ENCODE measurements at places on chromosomes 11 and 22. TPM values are rescaled to one million over a fixed set of nuclear protein-coding genes. Genes with fewer than 3 reads are reported as not detected.

Gene KDM4E
- total RNA-seq = not detected

GRCh38 chr11:112584672-112585071 is 324.0 kb upstream of the PLET1 start:
- peak; percentile 40 for DNase-seq

GRCh38 chr11:121356357-121356756 is 63.8 kb downstream of the SC5D start:
- DNase-seq = no peak

DNA sequence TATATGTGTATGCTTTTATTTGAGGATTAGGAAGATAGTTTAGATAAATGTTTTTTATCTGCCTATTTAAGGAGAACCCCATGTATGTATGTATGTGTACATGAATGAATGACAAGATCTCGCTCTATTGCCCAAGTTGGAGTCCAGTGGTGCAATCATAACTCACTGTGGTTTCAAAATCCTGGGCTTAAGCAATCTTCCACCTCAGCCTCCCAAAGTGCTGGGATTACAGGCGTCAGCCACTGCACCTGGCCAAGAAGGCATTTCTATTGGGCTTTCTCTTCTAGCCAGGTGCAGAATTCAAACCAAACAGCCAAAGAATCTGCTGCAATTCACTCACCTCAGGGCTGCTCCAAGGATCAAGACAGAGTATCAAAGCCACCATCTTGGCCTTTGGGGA is 25.5 kb upstream of the DGKZ start:
- no peak for DNase-seq

Gene MB
- total RNA-seq = 0.35 TPM

Gene TMEM191B
- 0.66 TPM for total RNA-seq

DNA sequence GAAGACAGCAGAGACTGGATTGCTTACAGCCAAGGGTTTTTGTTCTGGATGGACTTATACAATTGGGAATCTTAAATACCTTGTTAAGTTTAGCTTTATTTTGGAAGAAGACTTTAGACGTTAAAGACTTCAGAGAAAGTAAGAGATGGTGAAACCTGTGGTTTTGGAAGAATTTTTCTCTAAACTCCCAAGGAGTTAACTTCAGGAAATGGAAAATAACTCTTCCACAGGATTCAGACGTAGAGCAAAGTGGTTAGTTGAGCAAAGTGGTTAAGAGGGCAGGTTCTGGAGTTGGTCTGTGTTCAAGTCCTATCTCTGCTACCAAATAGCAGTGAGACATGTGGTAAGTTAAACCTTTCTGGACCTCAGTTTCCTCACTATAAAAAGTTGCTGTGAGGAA is 12.8 kb downstream of the PITPNB start:
- DNase-seq = no peak

Gene PARVG
- total RNA-seq = not detected

DNA sequence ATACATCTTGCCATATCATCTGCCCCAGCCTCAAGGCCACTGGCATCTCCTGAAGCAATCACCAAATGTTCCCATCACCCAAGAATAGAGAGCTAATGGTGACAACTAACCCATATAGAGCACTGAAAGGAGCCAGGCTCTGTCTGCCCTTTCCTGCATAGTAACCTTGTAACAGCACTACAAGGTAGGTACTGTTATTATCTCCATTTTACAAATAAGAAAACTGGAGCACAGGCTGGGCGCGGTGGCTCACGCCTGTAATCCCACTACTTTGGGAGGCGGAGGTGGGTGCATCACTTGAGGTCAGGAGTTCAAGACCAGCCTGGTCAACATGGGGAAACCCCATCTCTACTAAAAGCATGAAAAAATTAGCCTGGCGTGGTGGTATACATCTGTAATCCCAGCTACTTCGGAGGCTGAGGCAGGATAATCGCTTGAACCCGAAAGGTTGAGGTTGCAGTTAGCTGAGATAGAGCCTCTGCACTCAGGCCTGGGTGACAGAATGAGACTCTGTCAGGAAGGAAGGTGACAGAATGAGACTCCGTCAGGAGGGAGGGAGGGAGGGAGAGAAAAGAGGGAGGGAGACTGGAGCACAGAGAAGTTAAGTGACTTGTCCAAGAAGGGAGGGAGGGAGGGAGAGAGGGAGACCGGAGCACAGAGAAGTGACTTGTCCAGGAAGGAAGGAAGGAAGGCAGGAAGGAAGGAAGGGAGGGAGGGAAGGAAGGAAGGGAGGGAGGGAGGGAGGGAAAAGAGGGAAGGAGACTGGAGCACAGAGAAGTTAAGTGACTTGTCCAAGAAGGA is 2.2 kb downstream of the SLC35F2 start:
- no peak for DNase-seq

Gene OR2AT4
- not detected for total RNA-seq

- peak; percentile 85 for DNase-seq
These were observed 1.1 kb upstream of the ATG16L2 start for GRCh38 chr11:72812967-72813739.

- no peak for DNase-seq
These were observed 49.0 kb downstream of the DNHD1 start for GRCh38 chr11:6545917-6546605.

Gene KRTAP5-9
- total RNA-seq = not detected

- DNase-seq = no peak
These were observed 25.4 kb downstream of the TAF1D start for GRCh38 chr11:93715797-93716396.

Gene MRGPRD
- total RNA-seq = not detected

Gene SLC36A4
- total RNA-seq = 9.7 TPM

DNA sequence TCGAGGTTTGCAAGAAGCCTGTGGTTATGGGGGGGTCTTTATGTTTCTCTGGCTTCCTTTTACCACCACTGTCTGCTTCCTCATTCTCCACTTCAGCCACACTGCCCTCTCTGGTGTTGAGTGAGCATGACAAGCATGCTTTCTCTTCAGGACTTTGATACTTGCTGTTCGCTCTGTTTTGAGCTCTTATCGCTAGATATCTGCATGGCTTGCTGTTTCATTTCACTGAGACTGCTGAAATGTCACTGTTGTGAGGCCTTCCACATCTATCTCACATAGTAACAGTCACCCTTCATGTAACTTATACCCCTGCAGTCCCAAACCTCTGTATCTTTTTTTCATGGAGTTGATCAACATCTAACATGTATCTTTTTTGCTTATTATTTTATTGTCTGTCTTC is 59.8 kb downstream of the TMEM135 start:
- DNase-seq = peak; percentile 68

Gene LTO1
- total RNA-seq = 13.9 TPM

- DNase-seq = no peak
These were observed 25.9 kb downstream of the IGLL1 start for GRCh38 chr22:23553924-23554870.

DNA sequence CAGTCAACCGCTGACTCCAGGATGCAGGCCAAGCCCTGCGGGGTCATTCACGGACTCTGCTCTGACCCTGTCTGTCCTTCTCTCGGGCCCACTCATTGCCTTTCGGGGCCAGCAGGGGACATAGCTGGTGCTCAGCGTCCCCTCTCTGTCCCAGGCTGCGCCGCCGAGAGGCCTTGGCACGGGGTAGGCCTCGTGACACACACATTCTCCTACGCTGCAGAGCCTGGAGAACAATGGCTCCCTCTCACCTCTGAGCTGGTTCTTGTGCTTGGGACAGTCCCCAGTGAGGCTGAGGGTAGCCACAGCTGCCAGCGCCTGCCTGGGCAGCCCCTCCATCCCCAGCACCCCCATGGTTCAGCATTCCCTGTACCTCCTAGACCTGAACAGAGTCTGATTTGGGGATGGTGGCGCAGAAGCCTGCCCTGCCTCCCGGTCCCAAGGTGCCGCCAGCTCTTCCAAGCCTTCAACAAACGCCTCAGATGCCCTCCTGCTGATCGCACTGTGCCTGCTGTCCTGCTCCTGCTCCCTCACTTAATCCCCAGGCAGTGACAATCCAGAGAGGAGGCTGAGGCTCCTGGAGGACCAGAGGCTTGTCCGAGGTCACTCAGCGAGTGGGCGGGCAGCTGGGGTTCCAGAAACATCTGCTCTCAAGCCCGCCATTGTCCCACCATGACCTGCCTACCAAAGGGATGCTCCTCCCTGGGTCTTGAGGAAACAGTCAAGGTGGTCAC is 30.4 kb downstream of the DUSP8 start:
- no peak for DNase-seq

GRCh38 chr11:15577519-15577918 is 462.8 kb downstream of the INSC start:
- DNase-seq = no peak

DNA sequence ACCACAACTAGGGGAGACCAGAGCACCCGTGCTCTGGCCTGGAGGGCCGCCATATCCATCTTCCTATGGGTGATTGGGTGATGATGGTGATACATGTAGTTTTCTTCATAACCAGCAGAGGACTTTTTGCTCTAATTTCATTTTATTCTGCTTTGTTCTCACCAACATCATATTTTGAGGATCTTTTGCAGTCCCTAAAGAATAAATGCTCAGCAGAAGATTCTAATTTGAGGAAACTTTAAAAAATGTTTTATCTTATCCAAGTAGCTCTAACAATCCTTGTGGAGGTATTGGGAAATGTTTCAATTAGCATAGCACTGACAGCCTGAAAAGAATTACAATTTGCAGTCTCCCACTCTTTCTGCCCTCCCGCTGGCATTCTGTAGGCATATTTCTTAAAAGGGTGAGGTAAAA is 544.0 kb downstream of the NTM start:
- peak; percentile 46 for DNase-seq

DNA sequence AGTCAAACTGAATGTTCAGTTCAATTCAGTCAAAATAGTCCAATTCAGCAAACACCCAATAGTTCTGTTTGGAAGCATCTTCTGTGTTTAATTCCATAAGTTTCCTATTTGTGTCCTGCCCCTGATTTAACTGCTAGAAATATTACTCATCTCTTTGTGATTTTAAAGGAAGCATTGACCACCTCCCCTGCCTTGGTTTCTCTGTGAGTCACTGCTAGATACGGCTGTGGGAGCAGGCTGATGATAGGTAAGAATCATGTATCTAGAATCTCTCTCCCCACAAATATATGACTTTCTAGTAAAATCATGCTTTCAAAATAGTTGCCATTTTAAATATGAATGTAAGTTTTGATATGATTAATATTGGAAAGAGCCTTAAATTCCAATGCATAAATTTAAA is 888.5 kb downstream of the NTM start:
- DNase-seq = no peak

Gene OR52N4
- not detected for total RNA-seq

Gene MMP12
- not detected for total RNA-seq

GRCh38 chr11:96969251-96969650 is 579.4 kb downstream of the JRKL start:
- no peak for DNase-seq

Gene C2CD2L
- total RNA-seq = 4.8 TPM

GRCh38 chr22:27381552-27381951 is 420.0 kb downstream of the MN1 start:
- DNase-seq = no peak

DNA sequence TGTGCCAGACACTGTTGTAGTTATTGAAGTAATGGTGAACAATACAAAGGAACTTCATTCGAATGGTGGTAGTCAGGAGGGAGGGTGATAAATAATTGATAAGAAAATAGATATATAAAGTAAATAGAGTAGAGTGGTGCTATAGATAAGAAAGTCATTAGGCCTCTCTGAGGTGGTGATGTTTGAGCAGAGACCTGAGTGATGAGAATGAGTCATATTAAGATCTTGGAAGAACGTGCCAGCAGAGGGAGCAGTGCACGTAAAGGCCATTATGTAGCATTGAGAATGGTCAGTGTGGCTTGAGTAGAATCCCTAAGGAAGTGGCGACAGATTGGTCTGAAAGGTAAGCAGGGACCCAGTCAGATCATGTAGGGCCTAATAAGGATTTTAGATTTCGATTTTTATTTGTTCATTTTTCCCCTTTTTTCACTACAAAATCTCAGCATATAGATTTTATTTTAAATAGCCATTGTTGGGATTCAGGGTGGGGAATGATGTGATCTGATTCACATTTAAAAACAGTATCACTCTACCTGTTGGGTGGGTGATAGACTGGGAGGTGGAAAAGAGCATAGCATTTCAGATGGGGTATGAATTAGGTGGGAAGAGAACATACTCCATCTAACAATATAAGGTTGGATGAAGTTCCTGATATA is 44.7 kb downstream of the CCDC90B start:
- peak; percentile 33 for DNase-seq

Gene USH1C
- total RNA-seq = 0.81 TPM

DNA sequence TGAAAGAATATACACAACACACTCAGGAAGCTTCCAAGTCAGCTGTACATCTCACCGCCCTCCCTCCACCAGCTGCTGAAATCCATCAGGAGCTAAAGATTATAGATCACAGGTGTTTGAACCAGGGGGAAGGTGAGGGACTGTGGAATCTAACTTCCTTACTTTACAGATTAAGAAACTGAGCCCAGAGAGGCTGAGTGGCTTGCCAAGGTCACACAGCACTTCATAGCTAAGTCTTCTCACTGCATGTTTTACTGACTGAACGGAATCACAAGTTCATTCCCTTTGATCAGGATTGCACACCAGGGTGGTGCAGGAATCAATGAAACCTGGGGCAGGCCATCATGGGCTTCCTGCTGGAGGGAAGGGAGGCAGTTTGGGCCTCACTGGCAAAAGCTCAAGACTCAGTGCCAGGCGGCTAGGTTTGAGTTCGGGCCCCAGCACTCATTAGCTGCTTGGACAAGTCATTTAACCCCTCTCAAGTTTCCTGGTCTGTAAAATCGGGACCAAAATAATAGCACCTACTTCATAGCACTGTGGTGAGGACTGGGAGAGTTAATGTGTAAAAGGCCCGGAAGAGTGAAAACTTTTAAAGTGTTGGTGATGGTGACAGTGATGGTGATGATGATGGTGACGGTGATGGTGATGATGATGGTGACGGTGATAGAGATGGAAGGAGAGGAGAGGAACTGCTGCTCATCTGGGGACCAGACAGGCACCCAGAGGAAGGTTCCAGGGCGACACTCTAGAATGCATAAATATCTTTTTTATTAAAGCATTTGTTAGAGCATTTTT is 8.2 kb downstream of the CD5 start:
- peak; percentile 10 for DNase-seq

Measured in H7 (cell line).